ENCODE measurements at places on chromosomes 3 and 15.

GRCh38 chr15:67132276-67132675 lies 66.9 kb downstream of the SMAD3 start:
- no peak for DNase-seq

DNA sequence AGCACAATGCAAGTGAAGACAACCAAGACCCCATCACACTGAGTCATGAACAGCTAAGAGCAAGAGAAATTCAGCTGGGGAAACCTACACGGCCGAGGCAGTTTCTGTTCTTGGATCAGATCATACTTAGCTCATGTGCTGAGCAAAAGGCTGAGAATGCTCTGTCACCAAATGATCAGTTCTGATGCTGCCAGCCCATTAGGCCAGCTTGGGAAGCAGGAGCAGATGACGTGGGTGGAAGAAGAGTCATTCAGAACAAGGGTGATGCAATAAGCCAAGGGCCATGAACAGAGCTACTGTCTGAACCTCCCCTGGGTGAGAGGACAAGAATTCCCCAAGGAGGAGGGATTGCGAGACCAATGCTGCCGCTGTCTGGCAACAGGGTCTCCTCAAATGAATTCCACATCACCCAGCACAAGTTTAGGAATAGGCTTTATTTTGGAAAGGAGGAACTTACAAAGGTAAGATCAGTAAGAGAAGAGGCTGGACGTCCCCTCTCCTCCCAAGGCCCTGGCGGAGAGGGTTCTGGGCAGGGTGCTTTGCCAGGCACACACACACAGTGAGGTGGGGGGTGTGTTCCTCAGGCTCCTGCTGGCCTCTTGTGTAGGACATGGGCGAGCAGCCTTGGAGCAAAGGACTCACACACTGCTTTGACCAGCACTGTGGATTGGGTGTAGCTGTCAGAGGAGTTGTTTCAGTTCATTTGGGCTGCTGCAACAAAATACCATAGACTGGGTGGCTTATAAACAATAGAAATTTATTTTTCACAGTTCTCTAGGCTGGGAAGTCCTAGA lies 65.6 kb upstream of the CTXND1 start:
- no peak for DNase-seq

GRCh38 chr3:156433138-156433537 lies 121.8 kb downstream of the SSR3 start:
- no peak for DNase-seq

DNA sequence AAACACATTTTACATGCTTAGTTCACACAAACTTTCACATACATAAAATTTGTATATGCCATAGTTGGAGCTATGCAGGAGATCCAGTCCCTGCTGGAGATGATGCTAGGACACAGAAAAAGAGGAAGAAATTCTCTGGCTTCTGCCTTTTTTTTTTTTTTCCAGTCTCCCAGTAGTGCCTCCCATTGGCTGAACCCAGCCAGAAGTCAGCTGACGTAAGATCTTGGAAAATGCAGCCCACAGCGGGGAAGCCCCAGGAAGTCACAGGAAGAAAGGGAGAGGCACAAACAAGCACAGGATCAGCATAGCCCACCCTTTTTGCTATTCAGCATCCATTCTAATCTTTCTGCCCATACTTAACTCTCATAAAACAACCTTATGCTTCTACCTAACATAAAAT lies 38.5 kb downstream of the SCN11A start:
- DNase-seq: no peak
